ENCODE measurements at places on chromosomes 6 and 20.
A peak's percentile ranks its signal among the peaks of the same experiment; 100 is the strongest.

GRCh38 chr20:49886571-49887213 lies 28.6 kb downstream of the SPATA2 start:
- no peak for DNase-seq

GRCh38 chr20:45229264-45230056 lies 8.3 kb downstream of the SEMG2 start:
- no peak for DNase-seq

DNA sequence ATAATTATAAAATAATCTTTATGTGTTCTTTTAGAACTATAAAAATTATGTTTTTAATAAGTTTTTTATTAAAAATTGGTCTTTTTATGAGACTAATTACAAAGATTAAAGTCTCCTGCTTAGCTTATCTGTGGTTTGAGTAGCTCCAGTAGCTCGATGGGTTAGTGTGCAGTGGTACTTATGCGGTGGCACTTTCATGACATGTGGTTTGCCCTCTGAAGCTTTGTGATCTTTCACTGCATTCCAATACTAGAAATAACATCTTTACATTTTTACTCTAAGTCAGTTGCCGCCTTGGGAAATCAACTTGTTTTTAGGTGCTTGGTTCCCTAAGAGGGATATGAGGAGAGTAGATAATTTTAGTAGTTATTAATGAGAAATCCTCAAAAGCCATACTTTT lies 699.5 kb upstream of the FLRT3 start:
- no peak for DNase-seq

- DNase-seq = peak; percentile 72
Measured at GRCh38 chr6:156780102-156780641, 3.0 kb downstream of the ARID1B start.

DNA sequence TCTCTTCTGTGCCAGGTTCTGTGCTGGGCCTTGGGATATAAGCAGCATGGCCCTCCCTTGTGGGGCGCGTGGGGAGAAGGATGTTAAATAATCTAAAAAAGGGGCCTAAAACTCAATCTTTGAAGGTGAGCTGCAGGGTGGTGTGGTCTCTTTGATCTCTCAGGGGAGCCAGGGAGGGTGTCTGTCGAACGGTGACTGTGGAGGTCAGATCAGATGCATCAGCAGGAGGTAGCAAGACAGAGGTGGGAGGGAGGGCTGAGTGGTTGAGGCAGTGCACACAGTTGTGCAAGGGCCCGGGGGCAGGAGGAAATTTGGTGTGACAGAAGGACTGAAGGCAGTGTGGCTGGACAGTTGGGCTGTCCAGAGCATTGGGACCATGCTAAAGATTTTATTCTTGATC lies 287.3 kb downstream of the BMP7 start:
- no peak for DNase-seq

- DNase-seq = no peak
Measured at GRCh38 chr6:149457316-149457884, 27.4 kb downstream of the ZC3H12D start.

- DNase-seq = no peak
Measured at GRCh38 chr6:1144842-1145767, 166.8 kb upstream of the FOXQ1 start.

GRCh38 chr6:129936329-129937165 lies 75.4 kb upstream of the TMEM244 start:
- peak; percentile 6 for DNase-seq

DNA sequence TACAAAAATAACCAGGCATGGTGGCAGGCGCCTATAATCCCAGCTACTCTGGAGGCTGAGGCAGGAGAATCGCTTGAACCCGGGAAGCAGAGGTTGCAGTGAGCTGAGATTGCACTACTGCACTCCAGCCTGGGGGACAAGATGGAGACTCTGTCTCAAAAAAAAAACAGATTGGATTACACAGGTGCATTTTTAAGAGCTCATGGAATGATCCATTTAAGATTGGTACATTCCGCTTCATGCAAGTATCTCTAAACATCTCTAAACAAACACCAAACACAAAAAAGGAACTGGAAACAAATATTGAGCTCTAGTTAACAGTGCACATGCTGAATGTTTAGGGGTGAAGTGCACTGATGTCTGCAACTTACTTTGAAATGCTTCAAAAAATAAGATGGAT lies 154.3 kb downstream of the GRM4 start:
- no peak for DNase-seq

- no peak for DNase-seq
Measured at GRCh38 chr6:52667572-52667971, 3.3 kb upstream of the TMEM14A start.

GRCh38 chr6:14875481-14876063 lies 370.3 kb upstream of the JARID2 start:
- DNase-seq = no peak

DNA sequence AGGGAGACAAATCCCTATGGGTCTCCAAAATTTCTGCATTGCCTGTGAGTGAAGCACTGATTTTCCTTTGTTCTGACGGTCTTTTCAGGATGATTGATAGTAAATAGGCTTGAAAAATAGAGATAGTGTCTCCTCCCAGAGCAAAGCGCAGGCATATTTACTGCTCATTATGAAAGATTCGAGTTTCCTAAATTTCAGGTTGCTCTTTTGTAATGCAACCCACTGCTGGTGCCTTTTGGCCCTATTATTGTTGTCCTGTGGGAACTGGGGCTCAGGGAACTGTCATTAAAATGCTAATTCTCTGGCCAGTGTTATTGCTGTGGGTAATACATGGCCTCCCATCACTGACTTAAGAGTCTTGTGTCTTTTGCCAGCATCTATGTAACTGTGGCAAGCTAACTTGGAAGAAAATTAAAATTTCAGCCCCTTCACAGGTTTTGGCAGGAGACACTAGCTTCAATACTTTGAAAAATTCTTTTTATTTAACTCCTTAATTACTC lies 754.1 kb upstream of the MAP3K7 start:
- DNase-seq = no peak

DNA sequence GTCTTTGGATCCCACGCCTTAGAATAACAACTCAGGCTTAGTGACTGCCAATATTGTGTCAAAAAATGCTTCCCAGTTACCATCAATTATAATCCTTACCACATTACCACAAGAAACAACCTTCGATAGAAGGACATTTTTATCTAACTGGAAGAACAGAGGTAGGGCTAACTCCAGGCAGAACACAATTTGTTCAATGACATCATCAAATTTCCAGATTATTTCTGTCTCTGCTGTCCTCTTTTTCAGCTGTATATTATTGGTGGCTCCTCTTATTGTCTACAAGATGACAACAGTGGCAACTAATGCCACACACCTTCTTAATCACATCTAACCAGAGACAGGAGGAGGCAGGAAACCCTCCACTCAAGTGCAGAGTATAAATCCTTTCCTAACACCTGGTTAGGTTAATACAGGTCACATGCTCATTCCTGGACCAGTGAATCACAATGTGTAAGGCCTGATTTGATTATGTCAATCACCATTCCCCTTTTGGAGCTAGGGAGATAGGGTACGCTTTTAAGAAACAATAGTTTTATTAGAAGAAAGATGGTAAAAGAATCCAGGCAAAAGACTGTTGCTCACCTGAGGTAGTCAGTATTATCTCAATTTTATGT lies 18.0 kb downstream of the KHDC1L start:
- DNase-seq = no peak

DNA sequence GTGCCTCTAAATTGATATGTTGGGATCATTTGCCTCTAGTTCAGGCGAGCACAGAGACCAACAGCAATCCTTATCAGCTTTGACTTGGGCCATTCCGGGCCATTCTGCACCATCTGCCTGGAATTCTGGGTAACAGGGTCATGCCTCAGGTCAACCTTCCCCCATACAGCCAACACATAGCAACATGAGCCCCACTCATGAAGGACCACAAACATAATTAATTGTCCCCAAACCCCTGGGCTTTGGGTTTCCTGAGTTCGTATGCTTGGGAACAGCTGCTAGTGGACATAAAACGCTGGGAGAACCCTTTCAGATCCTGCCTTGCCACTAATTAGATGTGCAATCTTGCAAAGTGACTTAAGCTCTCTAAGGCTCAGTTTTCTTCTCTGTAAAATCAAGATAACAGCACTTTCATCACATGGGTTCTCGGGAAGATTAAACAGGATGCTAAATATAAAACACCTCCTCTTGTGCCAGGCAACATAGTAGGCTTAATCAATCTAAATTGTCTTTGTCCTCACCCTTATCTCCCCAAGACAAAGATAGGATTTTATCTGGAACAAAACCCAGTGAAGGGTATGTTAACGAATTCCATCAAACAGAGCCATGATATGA lies 426.5 kb downstream of the CD83 start:
- DNase-seq = no peak

GRCh38 chr6:36659271-36659670 lies 19.2 kb upstream of the CDKN1A start:
- no peak for DNase-seq

DNA sequence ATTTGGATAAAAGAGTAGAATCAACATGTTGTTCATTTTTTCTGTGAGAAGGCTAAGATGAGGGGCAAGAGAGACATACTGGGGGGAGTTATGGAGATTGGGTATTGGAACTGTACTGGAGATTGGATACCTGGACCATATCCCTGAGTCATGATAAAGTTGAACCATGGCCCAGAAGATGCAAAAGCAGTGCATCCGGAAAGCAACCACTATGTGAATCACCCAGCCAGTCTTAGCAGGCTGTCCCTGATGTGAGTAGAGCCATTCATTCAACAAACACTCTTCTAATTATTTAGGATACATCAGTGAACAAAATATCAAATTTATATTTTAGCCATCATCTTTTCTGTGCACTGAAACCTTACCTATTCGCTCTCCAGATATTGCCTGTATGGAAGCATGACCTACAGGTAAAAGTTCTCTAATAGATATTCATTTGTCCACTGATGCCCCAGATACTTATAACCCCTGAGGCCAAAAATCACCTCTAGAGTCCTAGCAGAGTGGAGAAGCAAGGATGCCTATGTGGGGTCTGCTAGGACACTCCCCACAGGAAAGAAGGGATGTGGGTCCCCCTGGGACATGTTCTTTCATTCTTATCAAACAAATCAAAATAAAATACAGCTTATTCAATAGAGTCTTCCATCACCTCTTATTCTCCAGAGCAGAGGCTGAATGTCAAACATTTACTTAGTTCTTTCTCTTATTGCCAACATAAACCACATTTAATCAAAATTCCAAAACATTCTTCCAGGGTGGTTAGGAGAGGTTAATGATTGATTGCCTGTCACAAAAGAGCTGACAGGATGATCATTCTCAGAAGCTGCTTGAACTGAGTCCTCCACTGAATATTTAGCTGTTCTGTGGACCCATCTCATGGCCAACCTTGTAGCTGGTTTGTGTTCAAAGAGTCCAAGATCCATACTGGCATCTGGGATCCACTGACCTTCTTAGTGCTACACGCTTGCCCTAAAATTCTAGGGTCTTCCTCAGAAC lies 37.0 kb upstream of the PKHD1 start:
- no peak for DNase-seq

DNA sequence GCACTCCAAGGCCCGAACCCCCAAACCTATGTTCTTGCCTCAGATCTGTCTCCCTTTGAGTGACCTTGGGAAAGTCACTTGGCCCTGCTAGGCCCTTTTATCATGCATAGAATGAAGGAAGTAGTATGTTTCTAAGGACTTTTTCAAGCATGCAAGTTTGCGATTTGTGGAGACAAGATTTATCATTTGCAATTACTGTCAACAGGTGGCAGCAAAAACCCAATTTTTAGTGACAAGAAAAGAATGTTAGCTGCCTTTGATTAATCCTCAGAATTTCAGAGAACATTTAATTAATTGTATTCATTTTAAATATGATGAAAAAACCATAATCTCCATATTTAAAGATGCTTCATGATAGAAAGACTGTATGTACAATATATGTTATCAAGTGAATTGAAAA lies 28.3 kb upstream of the PREP start:
- no peak for DNase-seq

GRCh38 chr20:59385480-59385879 lies 85.1 kb downstream of the EDN3 start:
- no peak for DNase-seq

- DNase-seq = no peak
Measured at GRCh38 chr6:75235271-75235670, 8.3 kb downstream of the COX7A2 start.

Data from NCI-H187 (cell line).